ENCODE measurements at places on chromosomes 12 and 14.
A peak's percentile ranks its signal among the peaks of the same experiment; 100 is the strongest.

DNA sequence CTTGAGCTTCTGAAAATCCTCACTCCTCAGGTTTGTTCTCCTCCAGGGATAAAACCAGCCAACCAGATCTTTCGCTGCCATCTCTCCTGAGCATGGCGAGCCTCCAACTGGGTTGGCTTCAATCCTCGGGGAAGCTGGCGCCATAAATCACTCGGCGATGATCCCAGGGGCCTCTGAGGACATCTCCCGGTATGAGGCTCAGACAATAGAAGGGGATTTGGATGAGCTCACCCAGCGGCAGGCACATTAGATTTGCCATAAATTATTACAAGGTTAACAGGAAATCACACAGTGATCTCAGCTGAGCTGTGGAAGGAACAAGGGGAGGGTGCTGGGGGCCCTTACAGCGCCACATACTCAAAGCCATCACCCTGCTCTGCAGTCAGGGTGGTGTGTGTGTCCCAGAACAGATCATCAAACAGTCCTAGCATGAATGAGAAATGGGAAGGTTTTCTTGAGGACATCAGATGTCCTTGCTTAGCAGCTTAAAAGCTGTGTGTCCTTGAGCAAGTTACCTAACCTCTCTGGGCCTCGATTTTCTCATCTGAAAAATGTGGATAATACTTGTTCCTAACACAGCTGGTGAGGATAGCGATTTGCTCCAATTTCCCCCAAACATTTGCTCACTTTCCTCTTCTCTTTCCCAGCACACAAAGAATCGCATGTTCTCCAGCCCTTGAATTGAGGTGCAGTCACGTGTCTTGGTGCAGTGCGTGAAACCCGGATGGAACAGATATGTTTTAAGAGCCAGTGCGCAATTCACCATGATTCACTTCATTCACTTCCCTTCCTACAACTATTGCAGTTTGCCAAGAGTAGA, 142.8 kb downstream of the SCARB1 start:
- DNase-seq, result peak; percentile 91

- no peak for DNase-seq
These were observed 14.8 kb downstream of the PRKAB1 start for GRCh38 chr12:119682639-119683252.

GRCh38 chr14:61104358-61104757, 123.3 kb downstream of the SLC38A6 start:
- no peak for DNase-seq

DNA sequence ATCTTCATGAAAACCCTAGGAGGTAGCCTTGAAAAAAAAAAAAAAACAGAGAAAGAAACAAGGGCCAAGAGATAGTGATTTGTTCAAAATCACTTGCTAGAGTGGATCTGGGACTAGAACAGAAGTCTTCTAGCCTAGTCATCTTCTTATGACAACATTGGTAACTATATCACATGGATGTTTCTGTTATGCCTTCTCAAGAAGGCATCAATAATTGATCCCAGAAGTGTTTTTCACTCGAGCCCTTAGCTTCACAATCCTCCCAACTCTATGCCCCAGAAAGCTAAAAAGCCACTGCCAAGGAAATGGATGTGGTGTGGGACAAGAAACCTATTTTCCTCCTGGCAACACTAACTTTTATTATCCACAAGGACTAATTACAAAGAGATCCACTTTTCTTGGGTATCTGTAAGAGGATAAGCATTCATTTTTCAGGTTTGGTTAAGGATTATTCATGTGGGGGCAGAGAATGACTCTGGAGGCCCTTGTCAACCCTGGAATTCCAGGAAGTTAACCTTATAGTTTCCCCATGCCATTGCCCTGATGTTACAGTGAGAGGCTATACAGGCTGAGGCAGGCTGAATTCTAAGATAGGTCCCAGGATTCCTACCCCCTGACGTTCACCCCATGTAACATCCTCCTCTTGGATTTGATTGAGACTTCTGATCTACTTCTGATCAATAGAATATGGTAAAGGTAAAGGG, 67.7 kb upstream of the CPM start:
- DNase-seq, result no peak

DNA sequence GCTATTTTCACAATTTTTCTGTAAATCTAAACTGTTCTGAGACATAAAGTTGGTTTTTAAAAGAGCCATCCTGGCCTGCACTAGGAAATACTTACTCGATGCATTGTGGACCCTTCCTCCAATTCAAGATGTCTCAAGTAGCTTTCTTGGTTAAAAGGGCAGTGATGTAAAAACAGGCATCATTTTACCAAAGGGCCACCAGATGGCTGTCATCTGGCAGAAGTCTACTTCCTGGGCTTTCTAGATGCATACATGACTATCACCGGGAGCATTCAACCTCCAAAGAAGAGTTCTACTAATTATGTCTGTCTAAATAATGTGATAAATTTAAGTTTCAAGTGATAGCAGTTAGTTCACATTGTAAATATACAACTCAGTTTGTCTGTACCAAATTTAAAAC, 96.8 kb upstream of the FRMD6 start:
- DNase-seq, result no peak

GRCh38 chr12:9897535-9897934, 16.2 kb downstream of the KLRF2 start:
- no peak for DNase-seq

DNA sequence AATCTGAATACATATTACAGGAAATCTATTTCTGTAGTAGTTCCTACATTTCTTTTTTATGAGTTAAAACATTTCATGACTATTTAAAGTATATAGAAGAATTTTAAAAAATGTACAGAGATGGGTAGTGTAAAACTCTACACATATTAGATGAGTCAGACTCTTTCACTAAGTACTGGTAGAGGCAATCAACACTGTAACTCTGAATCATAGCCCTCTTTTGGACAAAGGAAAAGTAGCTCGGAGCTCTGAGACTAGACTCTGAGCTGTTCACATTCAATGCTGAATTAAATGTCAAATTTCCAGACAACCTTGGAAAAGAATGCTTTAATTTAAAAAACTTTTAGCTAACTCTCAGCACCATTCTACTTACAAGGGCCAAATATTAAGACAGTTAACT, 3.4 kb downstream of the PTCSC3 start:
- no peak for DNase-seq

DNA sequence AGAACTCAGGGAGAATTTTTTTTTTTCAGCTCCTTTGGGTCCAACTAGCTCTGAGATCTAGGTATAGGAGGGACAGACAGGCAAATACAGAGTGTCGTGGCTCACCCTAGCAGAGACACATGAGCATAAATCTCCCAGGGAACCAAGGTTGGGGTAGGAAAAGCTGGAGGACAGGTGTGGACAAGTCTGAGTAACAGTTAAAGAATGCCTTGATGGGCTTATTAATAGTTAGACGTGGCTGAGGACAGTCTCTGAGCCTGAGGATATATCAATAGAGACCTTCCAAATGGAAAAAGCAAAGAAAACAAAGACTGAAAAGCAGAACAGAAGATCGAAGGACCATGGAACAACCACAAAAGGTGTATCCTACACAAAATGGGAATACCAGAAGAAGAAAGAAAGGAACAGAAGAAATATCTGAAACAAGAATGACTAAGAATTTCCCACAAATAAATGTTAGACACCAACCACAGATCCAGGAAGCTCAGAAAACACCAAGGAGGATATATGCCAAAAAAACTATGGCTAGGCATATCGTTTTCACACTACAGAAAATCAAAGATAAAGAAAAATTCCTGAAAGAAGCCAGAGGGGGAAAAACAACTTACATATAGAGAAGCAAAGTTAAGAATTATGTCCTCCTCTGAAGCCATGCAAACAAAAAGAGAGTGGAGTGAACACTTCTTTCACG, 80.9 kb downstream of the PTPRB start:
- no peak for DNase-seq

DNA sequence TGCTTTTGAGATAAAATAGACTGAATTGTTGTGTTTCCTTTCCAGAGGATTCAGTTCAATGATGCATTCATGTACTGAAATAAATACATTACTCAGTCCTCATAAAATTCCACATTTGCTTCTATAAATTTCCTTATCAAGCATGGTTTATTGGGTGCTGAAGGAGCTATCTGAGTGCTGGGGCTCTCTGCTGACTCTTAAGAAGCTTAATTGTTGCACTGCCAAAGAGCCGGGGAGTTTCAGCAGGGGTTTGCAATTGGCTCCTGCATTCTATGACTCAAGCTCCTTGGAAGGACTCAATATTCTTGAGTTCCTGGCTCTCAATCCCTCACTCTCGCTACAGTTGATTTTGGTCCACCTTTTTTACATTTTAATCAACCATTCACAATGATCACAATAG, 69.8 kb upstream of the PYGL start:
- no peak for DNase-seq
